Activated T-cell treated with anti-CD3 and anti-CD28 coated beads, Interleukin-2, amount 50 U/mL, for 72 hours (primary cell): ENCODE measurements at places on chromosomes 5 and 9.

- no peak for DNase-seq
Measured at GRCh38 chr5:71939452-71940230, 167.6 kb upstream of the MAP1B start.

DNA sequence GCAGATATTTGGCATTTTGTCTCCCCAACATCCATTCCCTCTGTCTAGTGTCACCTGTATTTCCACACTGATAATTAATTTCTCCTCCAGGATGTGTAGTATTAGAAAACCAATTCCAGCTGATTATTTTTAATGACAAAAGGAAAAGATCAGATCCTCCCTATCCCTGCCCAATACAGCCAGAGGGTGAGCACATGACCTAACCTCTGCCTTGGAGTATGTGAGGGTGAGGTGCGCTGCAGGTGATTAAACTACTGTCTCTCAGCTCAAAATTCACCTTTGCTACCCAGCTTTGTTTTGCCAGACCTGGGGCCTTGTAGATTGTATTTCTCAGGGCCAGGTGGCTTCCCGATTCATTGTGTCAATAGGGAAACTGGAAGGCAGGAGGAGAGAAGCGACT is 402.1 kb downstream of the PRELID2 start:
- DNase-seq = no peak

GRCh38 chr5:88845081-88845697 is 37.8 kb downstream of the MEF2C start:
- no peak for DNase-seq

DNA sequence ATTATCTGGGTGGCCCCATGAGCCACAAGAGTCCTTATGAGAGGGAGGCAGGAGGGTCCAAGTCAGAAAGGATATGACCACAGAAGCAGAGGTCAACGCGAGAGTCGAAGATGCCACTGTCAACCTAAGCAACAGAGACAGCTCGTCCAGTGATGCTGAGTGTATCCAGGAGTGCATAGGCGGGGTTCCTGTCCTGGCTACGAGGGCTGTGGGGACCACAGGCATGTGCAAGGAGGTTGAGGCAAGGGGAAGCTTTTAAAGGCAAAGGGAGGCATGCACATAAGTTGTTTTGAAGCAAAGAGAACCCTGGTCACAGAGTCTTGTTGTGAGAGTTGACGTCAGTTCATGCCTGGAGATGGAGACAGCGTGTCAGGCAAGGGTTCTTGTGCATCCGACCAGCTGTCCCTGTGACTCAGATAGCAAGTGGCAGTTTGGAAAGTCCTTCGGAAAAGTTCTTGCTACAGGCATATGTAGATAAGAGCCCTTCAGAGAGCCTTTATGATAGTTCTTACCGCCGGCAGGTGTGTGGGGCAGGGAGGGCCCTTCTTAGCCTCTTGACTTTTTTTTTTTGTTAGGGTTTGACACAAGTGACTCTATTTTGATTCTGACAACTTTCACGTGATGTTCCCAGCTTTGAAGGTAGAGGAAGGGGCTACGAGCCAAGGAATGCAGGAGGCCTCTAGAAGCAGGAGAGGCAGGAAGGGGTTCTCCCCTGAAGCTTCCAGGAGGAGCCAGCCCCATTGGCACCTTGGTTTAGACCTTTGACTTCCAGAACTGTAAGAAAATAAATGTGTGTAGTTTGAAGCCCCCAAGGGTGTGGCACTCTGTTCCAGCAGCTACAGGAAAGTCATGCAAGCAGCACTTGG is 66.0 kb upstream of the FCN1 start:
- DNase-seq = no peak

DNA sequence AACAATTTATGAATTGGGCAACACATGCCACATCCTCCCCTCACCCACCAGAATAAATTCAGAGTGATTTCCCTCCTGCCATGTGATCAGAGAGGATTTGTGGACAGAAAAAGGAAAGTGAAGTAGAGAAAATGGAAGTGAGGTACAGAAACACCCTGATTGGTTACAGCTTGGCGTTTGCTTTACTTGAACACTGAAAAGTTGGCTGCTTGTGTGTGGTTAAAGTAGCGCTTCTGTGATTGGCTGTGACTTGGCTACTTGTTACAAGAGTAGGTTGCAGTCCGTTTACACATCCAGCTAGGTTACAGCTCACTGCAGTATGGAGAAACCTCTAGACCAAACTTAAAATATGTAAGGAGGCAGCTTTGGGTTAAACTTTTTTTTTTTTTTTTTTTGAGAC is 205.2 kb upstream of the ZNF608 start:
- no peak for DNase-seq

DNA sequence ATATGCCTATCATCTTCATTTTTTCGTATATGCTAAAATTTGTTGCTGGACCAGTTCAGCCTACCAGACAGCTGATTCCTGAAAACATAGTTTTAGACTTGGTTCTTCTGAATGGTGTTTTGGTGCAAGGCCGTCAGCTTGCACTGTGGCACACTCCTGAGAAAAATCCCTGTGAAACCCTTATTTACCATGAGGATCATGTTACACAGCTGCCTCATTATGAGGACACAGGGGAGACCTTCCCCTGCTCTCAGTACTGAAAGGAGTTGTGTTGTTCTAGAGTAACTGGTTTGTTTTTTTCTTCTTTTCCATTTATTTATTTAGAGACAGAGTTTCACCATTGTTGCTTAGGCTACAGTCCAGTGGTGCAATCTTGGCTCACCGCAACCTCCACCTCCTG is 37.6 kb downstream of the MAST4 start:
- DNase-seq = no peak

- no peak for DNase-seq
Measured at GRCh38 chr9:28866951-28867350, 1293.7 kb upstream of the C9orf72 start.

GRCh38 chr9:123550797-123551196 is 194.8 kb downstream of the CRB2 start:
- DNase-seq = no peak

DNA sequence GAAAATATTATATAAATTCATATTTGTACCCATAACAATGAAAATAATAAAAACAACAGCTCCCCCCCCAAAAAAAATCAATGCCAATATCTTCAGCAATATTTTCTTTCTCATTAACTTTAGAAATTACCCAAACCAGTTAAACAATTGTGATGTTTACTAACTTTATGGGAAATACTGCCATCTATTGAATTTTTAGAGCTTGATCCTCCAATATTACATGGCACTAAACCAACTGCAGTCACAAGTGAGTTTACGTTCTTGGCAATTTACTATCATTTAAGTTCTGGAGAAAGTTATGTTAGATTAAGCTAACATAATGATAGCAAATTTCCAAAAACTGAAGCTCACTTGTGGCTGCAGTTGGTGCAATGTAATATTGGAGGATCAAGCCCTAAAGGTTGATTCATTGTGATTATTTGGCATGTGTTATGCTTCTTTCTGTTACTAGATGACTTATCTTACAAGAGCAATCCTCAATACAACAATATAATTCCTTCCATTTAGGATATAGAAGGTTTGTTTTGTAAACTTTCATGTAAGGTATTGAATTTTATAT is 379.5 kb downstream of the CDH18 start:
- DNase-seq = no peak

DNA sequence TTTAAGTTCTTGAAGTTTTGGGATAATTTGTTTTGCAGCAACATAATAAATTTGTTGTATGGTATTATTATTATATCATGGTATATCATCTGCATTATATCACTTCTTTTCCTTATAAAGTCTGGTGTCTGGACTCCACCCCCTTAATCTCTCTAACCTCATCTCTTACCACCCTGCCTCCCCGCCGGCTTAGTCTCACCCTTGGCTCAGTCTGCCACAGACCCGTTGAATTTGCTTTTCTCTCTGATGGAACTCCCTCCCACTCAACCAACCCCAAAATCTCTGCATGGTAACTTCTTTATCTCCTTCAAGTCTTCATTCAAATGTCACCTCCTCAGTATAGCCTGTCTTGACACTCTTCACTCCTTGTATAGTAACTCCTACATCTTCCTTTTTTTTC is 29.6 kb upstream of the MATR3 start:
- DNase-seq = no peak

DNA sequence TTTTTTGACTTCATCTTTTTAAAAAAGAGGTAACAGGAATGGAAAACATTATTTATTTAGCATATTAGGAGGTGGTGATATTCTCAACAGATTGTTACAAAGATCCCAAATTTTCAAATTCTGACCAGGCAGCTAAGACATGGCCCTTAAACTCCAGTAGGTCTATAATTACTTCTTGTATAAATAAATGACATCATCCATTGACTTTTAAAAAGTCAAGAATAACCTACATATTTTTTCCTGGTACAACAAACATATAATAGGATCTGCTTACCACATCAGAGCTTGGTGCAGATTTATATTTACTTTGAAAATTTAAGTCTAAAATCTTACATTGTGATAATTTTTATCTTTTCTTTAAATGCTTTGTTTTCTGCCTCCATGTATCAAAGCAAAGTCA is 92.2 kb upstream of the TRPM3 start:
- no peak for DNase-seq
